ENCODE measurements at places on chromosomes 5 and 9.
A peak's percentile ranks its signal among the peaks of the same experiment; 100 is the strongest.

GRCh38 chr5:93726595-93726994 lies 14.8 kb downstream of the POU5F2 start:
- DNase-seq: no peak

- DNase-seq: no peak
Measured at GRCh38 chr9:112124156-112124555, 50.9 kb downstream of the SUSD1 start.

DNA sequence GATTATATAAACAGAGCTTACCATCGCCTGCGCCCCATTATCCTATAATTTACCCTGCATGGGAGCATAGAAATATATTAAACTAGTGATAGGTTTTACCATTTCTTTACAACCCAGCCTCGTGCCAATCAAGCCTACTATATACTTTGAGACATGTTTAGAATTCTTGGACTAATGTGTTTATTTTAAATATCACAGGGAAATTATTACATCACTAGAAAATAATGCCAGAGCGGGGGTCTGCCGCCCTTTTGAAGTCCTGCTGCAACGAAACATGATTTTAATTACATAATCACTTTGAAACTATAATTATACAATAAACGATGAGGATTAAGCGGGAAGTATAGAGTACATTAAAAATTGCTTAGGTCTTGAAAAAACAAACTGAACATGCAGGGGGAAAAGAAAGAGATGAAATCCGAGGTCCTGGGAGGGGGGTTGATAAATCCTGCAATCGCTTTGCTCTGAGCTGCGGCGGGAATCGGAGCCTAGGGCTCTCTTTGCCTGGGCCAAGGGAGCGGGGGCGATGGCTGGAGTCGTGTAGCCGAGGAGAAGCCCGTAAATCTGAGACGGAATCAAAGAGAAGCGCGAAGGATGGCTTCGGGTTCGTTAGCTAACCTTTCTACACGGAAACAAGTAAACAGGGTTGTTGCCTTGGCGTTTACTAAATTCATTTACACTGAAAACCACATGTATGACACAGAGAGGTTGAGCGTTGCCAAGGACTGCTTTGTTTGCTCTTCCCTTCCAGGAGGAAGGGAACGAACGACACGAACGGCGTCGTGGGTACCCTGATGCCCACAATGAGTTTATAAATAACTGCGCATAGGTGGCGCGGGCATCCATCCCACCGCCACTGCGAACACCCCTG lies 127.6 kb downstream of the TMEM174 start:
- DNase-seq: no peak

GRCh38 chr9:124358631-124359030 lies 56.6 kb downstream of the PSMB7 start:
- DNase-seq: no peak

DNA sequence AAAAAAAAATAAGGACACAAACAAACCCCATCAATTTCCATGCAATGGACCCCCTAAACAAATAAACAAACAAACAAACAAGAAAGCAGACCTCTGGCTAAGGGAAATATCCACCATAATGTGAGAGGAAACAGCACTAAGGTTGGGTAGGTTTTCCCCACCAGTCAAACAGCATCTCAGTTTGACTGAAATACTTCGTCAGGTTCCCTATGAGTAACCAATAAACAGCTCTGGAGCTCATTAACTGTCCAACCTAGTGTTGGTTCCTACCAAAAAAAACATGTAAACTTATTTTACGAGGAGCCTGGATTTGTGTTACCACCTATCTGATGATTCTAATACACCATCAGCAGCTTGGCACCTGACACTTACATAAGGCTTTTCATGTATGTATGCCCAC lies 198.5 kb upstream of the TARS1 start:
- DNase-seq: no peak

DNA sequence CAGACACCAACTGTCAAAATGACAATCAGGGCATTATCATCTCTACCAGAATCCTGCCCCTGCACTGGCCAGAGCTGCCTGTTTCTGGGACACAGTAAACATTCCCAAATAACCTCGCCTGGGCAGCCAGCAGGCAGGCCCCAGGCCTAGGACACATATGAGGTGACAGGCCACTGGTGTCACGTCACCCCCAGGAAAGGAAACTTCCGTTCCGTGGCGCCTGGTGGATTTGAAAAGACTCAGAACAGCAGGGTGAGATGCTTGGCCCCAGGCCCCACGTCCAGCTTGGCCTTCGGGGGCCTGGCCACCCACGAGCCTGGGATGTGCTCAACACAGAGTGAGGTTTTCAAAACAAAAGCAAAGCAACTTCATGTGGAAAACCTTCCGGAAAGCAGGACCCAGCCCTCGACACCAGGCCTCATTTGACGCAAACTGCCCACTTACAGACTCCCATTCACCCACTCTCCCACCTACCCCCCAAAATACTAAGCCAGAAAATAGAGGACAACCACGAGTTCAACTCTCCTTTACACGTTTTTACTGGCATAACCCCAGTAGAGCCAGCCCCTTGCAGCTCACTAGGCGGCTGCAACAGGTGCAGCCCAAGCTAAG lies 1.2 kb downstream of the SEMA4D start:
- no peak for DNase-seq

DNA sequence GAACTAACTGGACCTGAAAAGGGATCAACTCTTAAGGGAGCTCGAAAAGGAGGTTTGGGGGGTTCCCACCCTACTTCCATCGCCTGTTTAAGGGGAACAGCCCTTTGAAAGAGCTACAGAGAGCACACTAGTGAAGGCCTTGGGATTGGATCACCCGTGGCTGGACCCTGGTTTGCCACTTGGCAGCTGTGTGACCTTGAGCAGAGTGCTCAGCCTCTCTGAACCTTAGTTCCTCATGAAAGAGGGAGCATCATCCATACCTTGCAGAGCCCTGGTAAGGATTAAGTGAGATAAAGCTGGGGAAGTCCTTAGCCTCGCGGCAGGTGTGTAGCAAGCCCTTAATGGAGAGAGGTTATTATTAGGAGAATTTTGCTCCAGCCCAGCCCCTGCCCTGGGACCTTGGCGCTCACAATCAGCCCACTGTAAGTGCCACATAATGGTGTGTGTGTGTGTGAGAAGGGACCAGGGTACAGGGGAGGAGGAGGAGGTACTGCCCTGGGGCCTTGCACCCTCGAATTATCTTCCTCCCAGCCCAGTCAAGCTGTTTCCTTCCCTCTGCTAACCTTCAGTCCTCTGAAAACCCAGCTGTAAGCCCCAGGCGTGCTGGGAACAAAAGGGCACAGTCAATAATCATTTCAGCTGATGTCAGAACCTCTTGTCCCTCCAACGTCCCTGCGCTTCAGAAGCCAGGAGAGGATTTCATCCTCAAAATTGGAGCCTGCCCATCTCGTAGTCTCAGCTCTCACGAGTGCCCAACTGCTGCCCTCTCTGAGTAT lies 42.9 kb downstream of the FOXI1 start:
- no peak for DNase-seq

GRCh38 chr5:159746707-159747106 lies 169.6 kb upstream of the ADRA1B start:
- DNase-seq: no peak

DNA sequence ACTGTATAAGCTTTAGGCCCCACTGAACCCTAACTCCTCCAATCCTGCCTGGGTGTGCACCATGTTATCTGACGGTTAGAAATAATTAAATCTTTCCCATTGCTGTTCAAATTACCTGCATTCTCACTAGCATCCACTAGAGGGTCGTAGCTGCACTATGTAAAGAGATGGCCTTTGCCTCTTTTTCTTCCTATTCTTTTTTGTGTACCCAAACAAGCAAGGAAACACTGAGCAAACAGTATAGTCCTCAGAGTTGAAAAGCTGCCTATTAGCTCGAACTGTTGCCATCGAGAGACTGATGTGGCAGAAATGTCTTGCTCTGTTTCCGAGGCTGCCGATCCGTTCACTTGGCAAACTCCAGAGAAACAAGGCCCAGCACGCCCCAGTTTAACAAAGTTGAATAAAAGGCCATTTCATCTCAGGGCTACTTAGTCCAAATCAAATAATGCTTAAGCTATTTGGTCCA lies 163.8 kb upstream of the TRPM3 start:
- peak; percentile 65 for DNase-seq

GRCh38 chr9:78519786-78520185 lies 222.9 kb downstream of the PSAT1 start:
- DNase-seq: no peak

DNA sequence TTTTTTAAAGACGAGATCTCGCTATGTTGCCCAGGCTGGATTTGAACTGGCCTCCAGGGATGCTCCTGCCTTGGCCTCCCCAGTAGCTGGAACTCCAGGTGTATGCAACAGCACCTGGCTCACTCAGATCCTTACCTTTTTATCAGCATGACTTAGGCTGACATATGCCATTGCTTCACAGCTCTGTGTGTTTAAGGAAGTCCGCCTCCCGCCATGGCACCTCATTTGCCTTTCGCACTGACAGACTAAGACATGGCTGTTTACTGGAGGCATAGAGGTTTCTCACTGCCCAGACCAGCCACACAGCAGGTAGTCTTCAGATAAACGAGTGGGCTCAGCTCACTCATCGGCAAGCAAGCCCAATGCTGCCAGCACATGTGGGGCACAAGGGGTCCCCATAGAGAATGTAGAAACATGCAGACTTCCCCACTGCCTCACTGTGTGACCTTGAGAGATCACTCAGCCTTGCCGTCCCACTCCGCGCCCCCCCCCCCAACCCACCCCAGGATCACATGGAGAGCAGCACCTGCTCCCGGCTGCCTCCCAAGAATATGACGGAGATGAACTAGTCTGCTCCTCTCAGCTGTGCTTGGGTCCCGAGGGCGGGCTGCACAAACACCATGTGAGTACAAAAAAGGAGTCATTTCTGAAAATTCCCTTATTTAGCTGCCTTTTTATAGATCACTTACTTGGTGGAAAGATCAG lies 62.8 kb downstream of the DCP2 start:
- no peak for DNase-seq

All from ACHN (cell line).